ENCODE measurements at places on chromosomes 5 and 9. TPM values are rescaled to one million over a fixed set of nuclear protein-coding genes. Genes with fewer than 3 reads are reported as not detected.

DNA sequence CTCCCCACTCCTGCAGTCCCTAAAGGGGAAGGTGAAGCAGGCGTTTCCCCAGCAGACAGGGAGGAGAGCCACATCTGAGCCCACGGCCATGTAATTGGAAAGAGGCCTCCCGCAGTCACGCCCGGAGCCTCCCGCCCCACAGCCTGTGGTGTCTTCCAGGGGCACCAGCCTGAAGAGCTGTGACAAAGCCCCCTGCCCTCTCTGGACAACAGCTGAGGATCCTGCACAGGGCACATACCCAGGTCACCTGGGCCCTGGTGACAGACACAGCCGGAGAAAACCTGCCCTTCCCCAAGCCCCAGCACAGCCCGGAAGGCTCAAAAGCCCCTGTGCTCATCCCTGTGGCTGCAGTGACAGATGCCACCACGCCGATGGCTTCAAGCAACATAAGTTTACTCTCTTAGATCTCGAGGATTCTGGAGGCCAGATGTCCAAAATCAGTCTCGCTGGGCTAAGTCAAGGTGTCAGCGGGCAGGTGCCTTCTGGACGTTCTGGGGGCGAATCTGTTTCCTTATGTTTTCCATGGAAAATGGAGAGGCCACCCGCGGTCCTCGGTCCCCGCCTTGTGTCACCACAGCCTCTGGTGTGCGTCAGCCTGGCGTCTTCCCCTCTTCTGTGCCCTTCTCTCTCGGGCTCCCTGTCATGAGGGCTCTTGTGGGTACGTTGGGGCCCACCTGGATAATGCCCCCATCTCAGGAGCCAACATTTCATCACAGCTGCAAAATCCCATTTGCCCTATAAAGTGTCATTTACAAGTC, 71.5 kb downstream of the PSMB7 start:
- no peak for DNase-seq

ZFAND5 gene
- 303 TPM for total RNA-seq

SPATA6L gene
- total RNA-seq, result 1.7 TPM

- no peak for DNase-seq
These were observed 4.1 kb downstream of the QSOX2 start for GRCh38 chr9:136241542-136241941.

DNA sequence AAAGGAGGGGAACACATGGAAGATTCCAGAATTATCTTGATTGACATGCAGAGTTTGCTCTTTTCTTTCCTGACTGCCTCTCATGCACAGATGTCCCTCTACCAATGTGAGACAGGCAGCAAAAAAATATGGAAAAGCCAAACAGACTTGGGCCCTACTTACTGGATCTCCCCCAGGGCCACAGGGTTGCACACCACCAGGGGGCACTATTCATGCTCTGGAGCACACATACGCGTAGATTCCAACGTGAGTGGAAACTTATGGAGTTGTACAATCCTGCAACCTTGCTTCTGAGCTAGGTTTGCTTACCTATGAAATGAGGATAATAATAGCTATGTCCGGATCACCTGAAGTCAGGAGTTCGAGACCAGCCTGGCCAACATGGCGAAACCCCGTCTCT, 319.5 kb downstream of the ARHGEF28 start:
- DNase-seq, result peak; percentile 70

- DNase-seq, result no peak
These were observed 367.1 kb upstream of the RIOK2 start for GRCh38 chr5:97550164-97550563.

DNA sequence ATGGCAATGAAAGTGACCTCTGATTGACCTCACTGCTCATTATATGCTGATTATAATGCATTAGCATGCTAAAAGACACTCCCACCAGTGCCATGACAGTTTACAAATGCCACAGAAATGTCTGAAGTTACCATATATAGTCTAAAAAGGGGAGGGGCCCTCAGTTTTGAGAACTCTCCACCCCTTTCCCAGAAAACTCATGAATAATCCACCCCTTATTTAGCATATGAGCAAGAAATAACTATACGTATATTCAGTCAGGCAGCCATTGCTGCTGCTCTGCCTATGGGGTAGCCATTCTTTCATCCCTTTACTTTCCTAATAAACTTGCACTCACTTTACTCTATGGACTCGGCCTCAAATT, 163.1 kb downstream of the ESM1 start:
- DNase-seq, result no peak

GRCh38 chr9:2622461-2623287, 1.1 kb downstream of the VLDLR start:
- peak; percentile 91 for DNase-seq

- no peak for DNase-seq
These were observed 742 bp upstream of the WNK2 start for GRCh38 chr9:93183131-93183662.

RBM18 gene
- total RNA-seq, result 10.1 TPM

- DNase-seq, result no peak
These were observed 137.1 kb upstream of the SMIM23 start for GRCh38 chr5:171648279-171649074.

- no peak for DNase-seq
These were observed 371.5 kb downstream of the PRELID2 start for GRCh38 chr5:145463634-145464033.

NMUR2 gene
- total RNA-seq, result not detected

CDX1 gene
- 0.23 TPM for total RNA-seq

DNA sequence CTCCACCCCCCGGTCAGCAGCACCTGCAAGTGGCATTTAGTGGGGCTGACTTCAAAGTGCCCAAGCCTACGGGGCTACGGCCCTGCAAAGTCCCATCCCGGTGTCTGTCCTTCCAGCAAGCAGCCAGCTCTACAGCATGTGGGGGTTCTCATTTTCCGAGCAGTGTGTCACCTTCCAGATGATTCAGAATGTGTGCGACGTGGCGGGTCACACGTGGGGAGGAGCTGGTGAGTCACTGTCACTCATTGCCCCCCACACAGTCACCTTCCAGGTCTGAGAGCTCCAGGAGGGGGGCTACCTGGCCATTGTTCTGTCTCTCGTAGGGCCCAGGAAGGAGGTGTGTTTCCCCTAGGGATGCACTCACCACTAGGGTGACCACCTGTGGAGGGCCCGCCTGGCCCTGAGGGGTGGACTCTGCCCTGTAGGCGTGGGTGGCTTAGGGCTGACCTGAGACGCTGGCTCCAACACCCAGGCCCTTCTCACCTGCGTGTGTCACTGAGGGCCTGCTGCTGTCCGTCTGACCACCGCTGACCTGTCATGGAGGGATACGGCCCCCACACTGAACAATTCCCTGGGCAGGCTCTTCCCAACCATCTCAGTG, 70.2 kb downstream of the SEMA4D start:
- DNase-seq, result no peak

DNA sequence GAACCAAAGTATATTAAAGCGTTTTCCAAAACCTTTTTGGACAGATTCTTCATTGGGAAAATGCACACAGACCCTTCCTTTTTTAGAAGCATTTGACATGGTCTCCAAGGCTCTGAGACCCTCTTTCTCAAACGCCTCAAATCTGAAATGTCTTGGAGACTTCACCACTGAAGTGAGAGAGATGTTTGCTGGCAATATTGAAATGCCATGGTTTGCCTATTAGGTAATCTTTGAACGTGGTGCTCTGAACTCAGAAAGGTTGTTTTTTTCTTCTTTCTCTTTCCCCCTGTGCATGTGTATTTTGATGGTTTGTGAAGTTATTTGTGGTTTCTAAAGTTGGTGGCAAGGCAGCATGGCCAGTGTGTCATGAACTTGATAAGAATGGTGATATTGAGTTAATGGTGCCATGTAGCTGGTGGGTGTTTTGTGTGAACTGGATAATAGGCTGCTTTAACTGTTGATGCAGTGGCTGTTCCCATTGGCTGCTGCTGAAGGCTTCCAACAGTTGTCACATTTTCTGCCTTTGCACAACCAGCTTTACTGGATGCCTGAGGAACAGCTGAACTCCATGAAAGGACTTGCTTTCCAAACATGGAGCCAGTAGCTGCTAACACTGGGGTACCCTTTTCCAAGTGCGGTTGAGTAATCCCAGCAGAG, 1.7 kb downstream of the PALM2AKAP2 start:
- peak; percentile 92 for DNase-seq

PCDHB15 gene
- total RNA-seq, result 4.8 TPM

POLE3 gene
- 25.7 TPM for total RNA-seq

DNA sequence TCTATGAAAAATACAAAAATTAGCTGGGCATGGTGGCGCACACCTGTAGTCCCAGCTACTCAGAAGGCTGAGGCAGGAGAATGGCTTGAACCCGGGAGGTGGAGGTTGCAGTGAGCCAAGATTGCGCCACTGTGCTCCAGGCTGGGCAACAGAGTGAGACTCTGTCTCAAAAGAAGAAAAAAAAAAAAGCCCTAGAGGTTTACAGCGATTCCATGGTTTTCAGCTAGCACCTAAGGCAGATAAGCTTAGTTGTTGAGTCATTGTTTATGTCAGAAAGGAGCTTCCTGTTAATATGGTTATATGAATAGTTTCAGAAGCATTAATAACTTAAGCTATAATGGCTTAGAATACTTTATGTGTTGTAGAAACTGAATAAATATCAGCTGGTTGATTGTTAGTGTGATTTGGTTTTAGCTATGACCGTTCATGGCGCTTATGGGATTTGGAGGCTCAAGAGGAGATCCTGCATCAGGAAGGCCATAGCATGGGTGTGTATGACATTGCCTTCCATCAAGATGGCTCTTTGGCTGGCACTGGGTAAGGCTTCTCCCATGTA, 13.0 kb downstream of the RNF183 start:
- no peak for DNase-seq

DNA sequence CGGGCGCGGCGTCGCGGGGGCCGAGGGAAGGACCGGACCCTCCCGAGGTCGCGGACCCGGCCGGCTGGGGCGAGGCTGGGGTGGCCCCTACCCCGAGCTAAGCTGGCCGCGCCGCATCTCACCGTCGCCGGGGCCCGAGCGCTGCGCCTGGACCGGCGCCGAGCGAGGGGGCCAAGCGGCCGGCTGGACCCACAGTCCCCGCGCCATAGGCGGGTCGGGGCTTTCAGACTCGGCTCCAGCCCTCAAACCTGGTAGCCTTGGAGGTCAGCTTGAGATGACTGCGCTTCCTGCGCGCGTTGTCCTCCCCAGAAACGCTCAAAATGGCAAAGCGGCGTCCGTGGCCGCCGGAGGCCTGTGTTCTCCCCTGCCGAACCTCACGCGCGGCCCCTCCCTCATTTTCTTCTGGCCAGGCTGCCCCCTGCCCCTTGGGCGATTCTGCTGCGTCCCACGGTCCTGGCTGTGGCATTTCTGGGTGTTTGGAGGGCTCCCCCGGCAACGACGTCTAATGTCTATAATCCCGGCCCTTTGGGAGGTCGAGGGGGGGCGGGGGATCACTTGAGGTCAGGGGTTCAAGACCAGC, 8.7 kb upstream of the GRIN1 start:
- DNase-seq, result no peak

EQTN gene
- not detected for total RNA-seq

DNA sequence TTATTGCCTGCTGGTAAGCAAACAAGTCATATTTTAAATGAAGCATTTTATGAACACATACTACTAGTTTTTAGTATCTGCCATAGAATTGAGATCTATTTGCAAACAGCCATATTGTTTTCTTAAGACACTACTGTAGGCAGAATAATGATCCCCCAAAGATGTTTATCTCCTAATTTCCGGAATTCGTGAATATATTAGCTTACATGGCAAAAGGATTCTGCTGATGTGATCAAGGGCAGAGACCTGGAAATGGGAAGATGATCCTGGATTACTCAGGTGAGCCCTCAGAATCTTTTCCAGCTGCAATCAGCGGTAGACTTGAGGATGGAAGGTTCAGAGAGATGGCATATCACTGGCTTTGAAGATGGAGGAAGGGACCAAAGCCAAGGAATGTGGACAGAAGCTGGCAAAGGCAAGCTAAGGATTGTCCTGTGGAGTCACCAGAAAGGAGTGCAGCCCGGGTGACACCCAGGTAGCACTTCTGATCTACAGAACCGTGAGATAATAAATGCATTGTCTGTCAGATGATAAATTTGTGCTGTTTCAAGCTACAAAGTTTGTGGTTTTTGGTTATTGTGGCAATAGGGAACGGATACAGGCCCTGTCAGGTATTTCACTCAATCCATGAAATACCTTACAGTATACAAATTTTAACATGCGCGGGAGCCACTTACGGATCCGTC, 1.0 kb upstream of the ERCC6L2 start:
- no peak for DNase-seq

GRCh38 chr9:27198190-27198589, 89.2 kb downstream of the TEK start:
- DNase-seq, result peak; percentile 57

DNA sequence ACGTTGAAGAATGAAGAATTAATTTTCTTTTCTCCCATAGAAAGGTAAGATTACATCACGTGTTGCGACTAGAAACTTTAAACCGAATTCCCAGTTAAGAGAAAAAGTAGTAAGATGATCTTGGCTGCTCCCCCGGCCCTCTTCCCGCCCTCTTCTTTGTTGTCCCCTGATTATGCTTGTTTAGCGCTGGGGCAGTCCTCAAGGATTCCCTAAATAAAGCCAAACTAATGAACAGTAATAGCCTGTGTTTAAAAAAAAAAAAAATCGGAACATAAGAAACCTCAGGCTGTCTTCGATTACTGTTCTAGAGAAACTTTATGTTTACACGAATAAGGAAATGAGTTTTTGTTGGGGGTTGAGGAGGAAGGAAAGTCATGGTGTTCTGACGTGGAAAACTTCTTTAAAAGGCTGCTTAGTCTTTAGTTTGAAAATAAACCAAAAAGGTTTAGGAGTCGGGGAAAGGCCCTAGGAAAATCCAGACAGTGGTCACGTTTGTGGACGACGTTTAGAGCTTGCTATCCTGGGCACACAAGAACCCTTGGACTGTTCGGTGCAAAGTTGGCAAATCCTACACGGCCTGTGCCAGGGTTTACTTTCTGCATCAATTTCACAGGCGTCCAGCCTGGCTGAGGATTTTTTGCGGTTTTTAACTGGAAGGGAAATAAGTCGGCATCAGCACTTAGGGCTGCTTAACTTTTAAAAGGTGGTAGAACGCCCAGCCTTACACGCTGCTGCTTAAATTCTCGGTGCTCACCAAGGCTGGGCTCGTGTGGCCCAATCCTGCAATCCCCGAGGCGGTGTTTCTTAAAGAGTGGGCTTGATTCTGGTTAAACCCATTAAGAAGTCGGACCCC, 1.1 kb upstream of the MAT2B start:
- DNase-seq, result no peak

DNA sequence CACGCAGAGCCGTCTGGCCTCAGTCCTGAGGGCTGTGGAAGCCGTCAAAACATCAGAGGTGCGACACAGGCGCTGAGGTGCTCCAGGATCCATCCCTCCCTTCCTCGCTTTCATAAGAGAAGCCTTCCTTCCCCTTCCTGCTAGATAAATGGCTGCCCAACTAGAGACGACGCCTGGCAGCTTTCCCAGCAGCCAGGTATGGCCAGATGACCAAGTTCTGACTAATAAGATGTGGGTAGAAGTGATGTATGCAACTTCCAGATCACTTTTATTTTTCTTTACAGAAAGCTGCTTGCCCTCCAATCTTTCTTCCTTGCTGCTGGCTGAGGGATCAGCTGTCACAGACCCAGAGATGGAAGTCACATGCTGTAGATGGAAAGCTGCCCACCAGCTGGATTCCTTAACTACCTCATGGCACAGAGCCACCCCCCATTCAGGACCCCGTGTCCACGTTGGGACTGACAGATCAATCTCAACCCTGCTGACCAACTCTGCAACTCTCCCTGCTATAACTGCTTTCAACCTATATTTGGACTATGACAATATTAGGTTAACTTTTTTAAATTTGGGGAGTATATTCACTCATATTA, 8.8 kb downstream of the MAPK9 start:
- DNase-seq, result peak; percentile 55

GRCh38 chr5:151086905-151087360, 6.1 kb upstream of the TNIP1 start:
- DNase-seq, result no peak

- no peak for DNase-seq
These were observed 43.1 kb upstream of the FCN2 start for GRCh38 chr9:134837529-134837928.
